ENCODE measurements at places on chromosomes 6 and 20. TPM values are rescaled to one million over a fixed set of nuclear protein-coding genes. Genes with fewer than 3 reads are reported as not detected.

Gene SPDEF
- not detected for total RNA-seq

Gene TBC1D22B
- total RNA-seq, result 11.5 TPM

Gene SLC35F1
- 2.1 TPM for total RNA-seq

- H3K4me3 ChIP-seq, result no peak overlapping the region
- no peaks in the 10 kb centered on the region for H3K4me1 ChIP-seq
- no peak overlapping the region for H3K27ac ChIP-seq
- no peak for DNase-seq
- no peaks in the 10 kb centered on the region for H3K27me3 ChIP-seq
Measured at GRCh38 chr6:29992807-29993206, 50.5 kb downstream of the HLA-A start.

DNA sequence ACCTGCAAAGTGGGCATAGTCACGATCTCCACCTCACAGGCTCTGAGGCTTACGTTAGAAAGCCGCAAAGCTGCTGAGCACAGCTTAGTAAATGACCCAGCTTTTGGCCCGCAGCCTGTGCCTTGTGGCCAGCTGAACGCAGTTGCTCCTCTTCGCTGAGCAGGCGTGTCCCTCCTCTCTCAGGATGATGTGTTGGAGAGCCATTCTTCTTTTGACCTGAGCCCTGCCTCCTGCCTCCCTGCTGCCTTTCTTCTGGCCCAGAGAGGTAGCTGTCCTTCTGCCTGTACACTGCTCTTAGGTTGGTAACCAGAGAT, 47.6 kb upstream of the MYL9 start:
- no peak overlapping the region for H3K4me3 ChIP-seq
- peaks cover 30% of the 10 kb centered on the region for H3K4me1 ChIP-seq
- peak overlapping the region; percentile 44 for H3K27ac ChIP-seq
- H3K36me3 ChIP-seq, result peaks cover 17% of the 10 kb centered on the region
- H3K27me3 ChIP-seq, result no peaks in the 10 kb centered on the region
- peak; percentile 76 for DNase-seq
